Fibroblast of lung (primary cell): ENCODE measurements at places on chromosomes 16 and 17. TPM values are rescaled to one million over a fixed set of nuclear protein-coding genes. Genes with fewer than 3 reads are reported as not detected.

DNA sequence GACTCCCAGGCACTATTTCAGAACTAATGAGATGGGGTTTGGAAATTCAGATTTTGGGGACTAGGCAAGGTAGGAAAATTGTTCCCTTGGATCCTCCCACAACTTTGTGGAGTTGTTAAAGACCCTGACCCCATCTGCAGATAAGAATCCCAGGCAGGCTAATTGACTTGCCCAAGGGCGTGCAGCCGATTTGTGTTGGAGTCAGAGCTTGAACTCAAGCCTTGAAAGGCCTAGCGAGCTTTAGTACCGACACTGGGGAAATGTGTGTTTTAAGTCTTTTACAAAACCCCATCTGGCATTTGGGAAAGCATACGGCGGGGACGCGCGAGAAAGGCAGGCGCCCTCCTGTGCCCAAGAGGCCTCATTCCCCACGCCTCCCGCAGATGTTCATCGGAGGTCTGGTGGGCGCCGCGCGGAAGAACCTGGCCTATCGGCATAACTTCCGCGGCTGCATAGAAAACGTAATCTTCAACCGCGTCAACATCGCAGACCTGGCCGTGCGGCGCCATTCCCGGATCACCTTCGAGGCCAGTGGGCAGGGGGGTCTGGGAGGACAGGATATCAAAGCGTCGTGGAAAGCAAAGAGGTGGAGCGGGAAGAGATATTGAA lies 4.3 kb downstream of the CNTNAP1 start:
- H3K36me3 ChIP-seq = peaks cover 22% of the 10 kb centered on the region
- H3K27me3 ChIP-seq = no peaks in the 10 kb centered on the region
- peaks cover 10% of the 10 kb centered on the region for H3K4me1 ChIP-seq
- no peak overlapping the region for H3K4me3 ChIP-seq
- DNase-seq = no peak
- H3K27ac ChIP-seq = no peak overlapping the region

- no peak overlapping the region for H3K4me3 ChIP-seq
- no peak overlapping the region for H3K27ac ChIP-seq
- H3K36me3 ChIP-seq = no peaks in the 10 kb centered on the region
- H3K4me1 ChIP-seq = peaks cover 21% of the 10 kb centered on the region
- DNase-seq = no peak
- no peaks in the 10 kb centered on the region for H3K27me3 ChIP-seq
Observed at GRCh38 chr17:19391432-19391831, 4.4 kb upstream of the MFAP4 start.

The CDK3 gene
- 1.3 TPM in 2 replicates for total RNA-seq

DNA sequence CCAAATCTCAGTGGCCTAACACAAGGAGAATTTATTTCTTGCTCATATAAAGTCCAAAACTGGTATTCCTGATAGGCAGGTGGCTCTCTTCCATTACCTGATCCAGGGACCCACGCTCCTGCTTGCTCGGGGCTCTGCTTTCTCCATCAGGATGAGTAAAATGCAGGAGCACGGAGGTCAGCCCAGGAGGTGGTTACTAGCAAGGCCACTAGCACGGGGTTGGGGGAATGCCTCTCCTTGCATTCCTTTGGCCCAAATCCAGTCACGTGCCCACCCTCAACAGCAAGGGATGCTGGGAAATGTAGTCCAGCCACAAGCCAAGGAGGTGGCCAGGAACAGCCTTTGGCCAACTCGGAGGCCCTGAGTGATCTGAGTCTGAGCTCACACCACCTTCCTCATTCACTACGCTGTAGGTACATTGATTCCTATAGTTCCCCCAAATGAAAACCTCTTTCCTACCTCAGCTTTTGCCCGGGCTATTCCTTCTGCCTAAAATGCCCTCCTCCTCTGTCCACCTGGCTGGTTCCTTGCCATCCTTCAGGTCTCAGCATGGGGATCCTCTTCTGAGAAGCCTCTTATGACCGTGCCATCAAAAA lies 38.3 kb upstream of the HAPSTR1 start:
- H3K4me1 ChIP-seq = peaks cover 7% of the 10 kb centered on the region
- H3K27me3 ChIP-seq = no peaks in the 10 kb centered on the region
- no peak overlapping the region for H3K4me3 ChIP-seq
- peak; percentile 73 for DNase-seq
- H3K36me3 ChIP-seq = no peaks in the 10 kb centered on the region

DNA sequence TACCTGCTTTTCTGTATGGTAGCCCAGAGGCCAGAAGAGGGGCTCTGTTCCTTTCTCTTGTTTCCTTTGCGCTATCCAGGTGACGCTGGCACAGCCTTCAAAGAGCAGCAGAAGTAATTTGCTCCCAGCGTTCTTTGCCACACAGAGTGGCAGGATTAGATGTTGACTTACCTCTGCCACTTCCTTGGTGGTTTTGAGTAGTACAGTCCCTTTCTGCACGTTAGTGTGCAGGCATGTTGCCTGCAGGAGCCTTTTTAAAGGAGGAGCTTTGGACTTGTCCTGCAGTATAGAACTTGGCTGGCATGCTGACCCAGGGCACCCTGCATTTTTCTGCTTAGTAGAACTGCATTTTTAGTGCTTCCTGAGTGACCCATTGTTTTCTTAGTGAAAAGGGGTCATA lies at the start of gene ABCC11:
Gene ABCC11 (minus strand): TSS at position 229 of the 400 bp plus-strand sequence. CDS start 15,618 bp downstream, outside the sequence.
- H3K27me3 ChIP-seq = no peaks in the 10 kb centered on the region
- H3K4me1 ChIP-seq = no peaks in the 10 kb centered on the region
- peak within 1 kb of the TSS; percentile 99 for H3K4me3 ChIP-seq
- no peaks in the 10 kb centered on the region for H3K36me3 ChIP-seq
- H3K27ac ChIP-seq = no peak within 1 kb of the TSS
- DNase-seq = no peak

DNA sequence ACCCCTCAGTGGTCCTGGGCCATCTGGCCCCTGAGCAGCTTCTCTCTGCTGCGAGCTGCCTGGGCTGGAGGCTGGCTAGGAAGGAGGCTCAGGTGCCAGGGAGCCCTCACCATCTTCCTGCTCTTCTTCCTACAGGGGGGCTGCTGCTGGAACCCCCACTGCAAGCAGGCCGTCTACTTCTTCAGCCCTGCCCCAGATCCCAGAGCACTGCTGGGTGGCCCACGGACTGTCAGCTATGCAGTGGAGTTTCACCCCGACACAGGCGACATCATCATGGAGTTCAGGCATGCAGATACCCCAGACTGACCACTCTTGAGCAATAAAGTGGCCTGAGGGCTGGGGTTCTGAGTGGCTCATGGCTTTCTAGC lies 46.1 kb downstream of the PRMT7 start:
- no peak overlapping the region for H3K27ac ChIP-seq
- H3K36me3 ChIP-seq = peaks cover 17% of the 10 kb centered on the region
- H3K27me3 ChIP-seq = no peaks in the 10 kb centered on the region
- H3K4me1 ChIP-seq = no peaks in the 10 kb centered on the region
- H3K4me3 ChIP-seq = no peak overlapping the region
- no peak for DNase-seq

DNA sequence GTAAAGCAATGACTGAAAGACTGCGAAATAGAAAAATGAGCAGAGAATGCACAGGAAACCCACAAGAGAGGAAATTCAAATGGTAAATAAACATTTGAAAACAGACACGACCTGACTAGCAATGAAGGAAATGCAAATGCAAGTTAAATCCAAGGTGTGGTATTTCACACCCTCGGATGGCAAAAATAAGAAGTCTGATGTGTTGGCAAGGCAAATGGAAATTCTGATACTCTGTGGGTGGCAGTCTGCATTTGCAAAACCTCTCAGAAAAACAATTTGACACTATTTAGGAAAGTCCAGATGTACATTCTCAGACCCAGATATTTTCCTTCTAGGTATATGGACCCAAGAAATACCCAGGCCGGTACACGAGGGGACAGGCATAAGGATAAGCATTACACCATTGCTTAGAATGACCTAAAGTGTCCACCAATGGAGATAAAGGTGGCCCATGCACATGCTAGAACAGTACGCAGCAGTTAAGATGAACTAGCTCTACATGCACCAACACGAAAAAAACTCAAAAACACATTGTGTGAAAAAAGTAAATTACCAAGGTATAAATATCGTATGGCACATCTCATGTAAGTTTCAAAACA lies 116.7 kb downstream of the GAS7 start:
- no peaks in the 10 kb centered on the region for H3K27me3 ChIP-seq
- DNase-seq = no peak
- H3K4me3 ChIP-seq = no peak overlapping the region
- H3K27ac ChIP-seq = no peak overlapping the region

DNA sequence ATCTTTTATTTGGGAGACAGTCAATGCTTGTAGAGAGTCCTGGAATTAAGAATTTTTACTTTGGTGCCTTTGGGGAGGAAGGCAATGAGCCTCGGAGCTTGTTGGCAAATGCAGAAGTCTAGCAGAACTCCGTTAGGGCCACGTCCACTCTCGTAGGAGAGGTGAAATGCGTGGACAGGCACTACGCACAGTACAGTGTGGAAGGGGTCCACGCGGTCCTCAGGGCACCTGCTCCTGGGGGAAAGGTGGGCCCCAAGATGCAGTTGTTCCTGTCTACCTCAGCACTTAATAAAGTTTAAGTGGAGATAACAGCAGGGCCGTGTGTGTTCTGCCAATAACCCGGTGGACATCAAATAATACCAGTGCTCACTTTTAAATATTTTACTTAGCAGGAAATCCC lies 1.8 kb downstream of the RAB11FIP3 start:
- peaks cover 3% of the 10 kb centered on the region for H3K4me1 ChIP-seq
- no peaks in the 10 kb centered on the region for H3K27me3 ChIP-seq
- H3K27ac ChIP-seq = no peak overlapping the region
- no peak for DNase-seq
- H3K36me3 ChIP-seq = no peaks in the 10 kb centered on the region

GRCh38 chr16:67857547-67858233 lies 10.2 kb upstream of the CENPT start:
- H3K27me3 ChIP-seq = no peaks in the 10 kb centered on the region
- H3K4me3 ChIP-seq = no peak overlapping the region
- peak overlapping the region; percentile 99 for H3K27ac ChIP-seq
- peaks cover 33% of the 10 kb centered on the region for H3K4me1 ChIP-seq
- peaks cover 6% of the 10 kb centered on the region for H3K36me3 ChIP-seq

GRCh38 chr16:87436225-87437172 lies 44.4 kb downstream of the MAP1LC3B start:
- DNase-seq = no peak
- peaks cover 1% of the 10 kb centered on the region for H3K36me3 ChIP-seq
- H3K27me3 ChIP-seq = no peaks in the 10 kb centered on the region
- H3K4me1 ChIP-seq = peaks cover 25% of the 10 kb centered on the region
- peak overlapping the region; percentile 11 for H3K4me3 ChIP-seq

GRCh38 chr17:62627219-62627903 lies at the start of gene MRC2:
Gene MRC2, plus strand, starts transcription at chr17:62627670. Its CDS starts 133 bp downstream, at chr17:62627803.
- H3K27ac ChIP-seq = peak within 1 kb of the TSS; percentile 89
- H3K4me3 ChIP-seq = peak within 1 kb of the TSS; percentile 86
- no peaks in the 10 kb centered on the region for H3K27me3 ChIP-seq
- H3K36me3 ChIP-seq = peaks cover 2% of the 10 kb centered on the region

DNA sequence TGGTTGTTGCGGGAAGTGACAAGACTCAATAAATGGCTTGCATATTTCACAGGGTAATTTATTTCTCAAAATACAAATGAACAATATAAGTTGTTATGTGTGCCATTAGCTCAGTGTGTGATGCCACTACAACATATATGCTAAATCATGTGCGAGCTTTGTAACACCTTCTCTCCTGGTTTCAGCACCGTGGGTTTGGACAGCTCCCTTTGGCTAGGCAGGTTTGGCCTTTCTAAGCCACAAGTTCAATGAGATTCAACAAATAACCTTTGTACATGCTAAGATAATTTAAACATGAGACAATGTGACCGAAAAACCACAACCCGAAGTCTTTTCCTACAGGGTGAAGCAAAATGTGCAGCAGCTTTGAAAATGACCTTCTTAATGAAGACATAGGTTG lies 563.9 kb downstream of the TMEM114 start:
- H3K4me3 ChIP-seq = no peak overlapping the region
- no peaks in the 10 kb centered on the region for H3K36me3 ChIP-seq
- no peaks in the 10 kb centered on the region for H3K4me1 ChIP-seq
- no peak overlapping the region for H3K27ac ChIP-seq
- DNase-seq = no peak
